ENCODE measurements at places on chromosomes 5 and 9.

DNA sequence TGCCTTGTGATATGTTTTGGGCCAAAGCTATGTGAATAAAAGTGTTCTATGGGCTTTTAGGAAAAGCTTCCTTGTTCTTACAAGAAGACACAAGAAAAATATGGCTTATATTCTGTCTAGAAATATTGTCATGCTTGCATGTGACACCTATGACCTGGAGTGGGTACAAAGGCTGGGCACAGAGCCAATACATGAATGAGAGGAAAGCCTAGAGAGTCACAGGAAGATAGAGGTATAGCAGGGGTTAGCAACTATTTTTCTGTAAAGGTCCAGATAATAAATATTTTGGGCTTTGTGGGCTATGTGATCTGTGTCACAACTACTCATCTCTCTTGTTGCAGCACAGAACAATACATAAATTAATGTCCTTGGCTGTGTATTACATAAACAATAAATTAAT, 196.6 kb upstream of the CD180 start:
- no peak for DNase-seq

DNA sequence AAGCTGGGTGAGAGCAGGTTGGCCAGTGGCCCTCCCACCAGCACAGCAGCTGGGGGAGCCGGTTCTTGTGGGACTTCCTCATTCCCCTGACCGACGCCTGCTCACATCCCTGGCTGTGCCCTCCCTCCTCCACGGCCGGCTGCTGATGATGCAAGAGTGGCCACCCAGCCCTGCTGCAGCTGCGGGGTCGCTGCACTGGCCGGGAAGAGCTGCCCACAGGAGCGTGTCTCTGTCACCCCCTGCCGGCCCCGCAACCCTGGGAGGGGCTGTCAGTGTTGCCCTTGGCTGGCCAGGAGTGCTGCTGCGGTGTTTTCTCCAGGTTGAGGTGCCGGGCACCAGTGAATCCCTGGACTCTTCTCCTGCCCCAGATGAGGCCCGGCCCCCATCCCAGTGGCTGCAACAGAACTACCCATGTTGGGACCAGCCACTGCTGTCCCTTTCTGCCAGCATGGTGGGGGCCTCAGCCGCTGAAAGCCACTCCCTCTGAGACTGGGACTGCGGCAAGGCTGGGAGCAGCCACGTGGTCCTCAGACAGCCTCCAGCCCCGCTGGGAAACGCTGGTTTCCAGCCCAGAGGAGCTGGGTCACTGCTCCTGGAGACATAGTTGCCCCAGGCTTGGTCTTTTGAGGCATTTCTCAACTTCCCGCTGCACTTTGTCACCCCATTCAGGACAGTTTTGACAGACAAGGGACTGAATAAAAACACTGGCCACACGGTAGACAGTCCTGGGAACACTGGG, 739 bp downstream of the CARD9 start:
- no peak for DNase-seq

- no peak for DNase-seq
Measured at GRCh38 chr5:12023614-12024241, 119.5 kb upstream of the CTNND2 start.

- DNase-seq, result no peak
Measured at GRCh38 chr9:16329671-16330113, 540.8 kb downstream of the BNC2 start.

DNA sequence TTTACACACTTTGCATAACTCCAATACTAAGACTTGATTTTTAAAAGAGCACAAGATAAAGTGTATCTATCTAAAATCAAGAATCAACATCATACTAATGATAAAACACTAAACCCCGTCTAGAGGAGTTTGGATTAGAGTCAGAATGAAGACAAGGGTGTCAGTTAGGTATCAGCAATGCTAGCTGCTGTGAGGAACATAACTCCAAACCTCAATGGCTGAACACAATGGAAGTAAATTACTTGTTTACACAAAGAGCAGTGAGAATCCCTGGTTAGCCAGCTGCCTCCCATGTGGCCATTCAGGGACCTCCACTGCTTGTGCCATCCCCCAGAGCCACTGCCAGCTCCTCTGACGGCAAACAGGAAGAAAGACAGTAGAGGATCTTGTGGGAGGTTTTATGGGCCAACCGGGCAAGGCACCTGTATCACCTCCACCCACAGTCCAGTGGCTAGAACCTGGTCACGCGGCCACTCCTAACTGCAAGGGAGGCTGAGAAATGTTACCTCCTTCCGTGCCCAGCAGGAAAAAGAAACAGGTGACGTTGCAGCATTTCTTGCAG, 24.0 kb upstream of the GRHPR start:
- DNase-seq, result no peak

DNA sequence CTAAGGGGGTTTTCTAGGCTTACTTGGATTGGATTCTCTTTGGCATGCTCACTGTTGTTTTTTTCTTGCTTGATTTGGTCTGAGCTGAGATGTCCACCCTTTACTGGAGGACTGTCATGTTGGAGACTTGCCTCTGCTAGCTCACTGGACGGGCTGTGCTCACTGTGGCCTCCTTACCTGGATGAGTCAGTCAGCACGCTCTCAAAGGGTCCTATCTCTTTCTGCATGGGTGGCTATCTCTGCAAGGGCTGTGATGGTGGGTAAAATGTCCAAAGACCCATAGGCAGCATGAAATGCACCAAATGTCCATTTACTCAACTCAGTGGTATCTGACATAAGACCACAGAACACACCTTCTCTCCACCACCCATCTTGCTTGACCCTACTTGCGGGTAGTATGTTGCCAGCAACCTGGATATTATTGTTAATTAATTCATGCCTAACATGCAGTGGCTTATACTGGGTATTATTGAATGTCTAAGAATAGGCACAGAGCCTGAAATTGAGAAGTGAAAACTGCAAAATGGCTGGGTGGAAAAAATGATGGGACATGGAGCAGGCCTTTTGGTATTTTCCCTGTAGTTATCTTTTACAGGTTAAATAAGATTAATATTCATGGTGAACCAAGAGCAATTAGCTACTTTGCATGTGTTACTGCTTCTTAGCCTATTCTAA, 68.9 kb upstream of the TLE1 start:
- no peak for DNase-seq

- DNase-seq, result no peak
Measured at GRCh38 chr5:9197881-9198260, 348.0 kb downstream of the SEMA5A start.

GRCh38 chr5:76960004-76960625, 7.3 kb downstream of the CRHBP start:
- no peak for DNase-seq

DNA sequence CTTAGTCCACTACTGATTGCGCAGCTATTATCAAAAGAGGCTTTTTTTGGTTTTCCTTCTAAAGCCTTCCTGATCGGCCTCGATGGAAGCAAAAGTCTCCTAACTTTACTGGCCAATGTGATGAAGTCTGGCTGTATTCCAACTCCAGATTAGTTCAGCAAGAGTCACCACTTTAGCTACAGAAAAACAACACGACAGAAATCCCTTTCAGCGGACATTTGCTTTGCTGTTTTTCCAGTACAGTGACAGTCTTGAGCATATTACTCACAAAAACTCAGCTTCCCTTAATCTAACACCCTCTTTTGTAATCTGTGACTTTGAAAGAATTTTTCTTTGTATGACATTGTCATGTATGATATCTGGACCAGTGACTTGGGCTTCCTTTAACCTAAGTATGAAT, 95.7 kb downstream of the HOMER1 start:
- no peak for DNase-seq

- DNase-seq, result no peak
Measured at GRCh38 chr5:87735923-87736322, 323.2 kb upstream of the CCNH start.

Data from stimulated activated CD4-positive, alpha-beta T cell treated with anti-CD3 and anti-CD28 coated beads, Interleukin-4, amount 100 ng/mL, for 1 hour (primary cell).